ENCODE measurements at places on chromosomes 16 and 17.

GRCh38 chr17:81513372-81513752, 763 bp upstream of the ACTG1 start:
- H3K4me3 ChIP-seq: peak overlapping the region; percentile 56
- peak overlapping the region; percentile 89 for H3K27ac ChIP-seq
- H3K4me1 ChIP-seq: peaks cover 25% of the 10 kb centered on the region
- no peaks in the 10 kb centered on the region for H3K27me3 ChIP-seq
- H3K36me3 ChIP-seq: peaks cover 34% of the 10 kb centered on the region
- DNase-seq: no peak

DNA sequence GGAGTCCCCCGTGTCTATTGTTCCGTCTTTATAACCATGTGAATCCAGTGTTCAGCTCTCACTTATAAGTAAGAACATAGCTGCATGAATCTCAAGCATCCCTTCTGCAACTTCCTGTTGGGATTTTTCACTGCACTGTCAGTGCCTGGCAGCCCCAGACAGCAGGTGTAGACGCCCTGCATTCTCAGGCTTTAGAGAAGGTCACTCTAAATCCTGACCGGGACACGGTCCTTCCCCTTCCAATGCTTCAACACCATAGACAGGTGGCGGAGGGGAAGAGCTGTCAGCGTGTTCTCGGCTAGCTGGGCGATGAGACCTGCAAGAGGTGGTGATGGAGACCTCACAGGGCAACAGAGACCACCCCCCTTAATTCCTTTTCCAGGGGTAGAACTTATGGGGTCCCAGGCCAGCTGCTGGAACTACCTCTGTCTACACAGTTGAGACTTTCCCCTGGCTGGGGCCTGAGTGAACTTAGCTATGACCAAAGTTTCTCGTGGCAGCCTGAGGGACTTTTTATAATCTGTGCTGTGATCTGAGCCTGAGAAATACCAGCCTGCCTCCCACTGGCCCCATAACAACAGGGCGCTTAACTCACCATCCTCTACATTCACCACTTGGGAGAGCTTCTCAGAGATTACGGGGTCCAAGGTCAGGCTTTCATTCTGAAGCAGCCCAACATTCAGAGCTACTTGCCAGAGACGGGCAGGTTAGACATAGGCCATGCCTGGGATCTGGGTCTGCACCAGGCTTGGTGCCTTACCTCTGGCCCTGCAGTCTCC, 143.2 kb upstream of the TNRC6C start:
- H3K36me3 ChIP-seq: no peaks in the 10 kb centered on the region
- peaks cover 3% of the 10 kb centered on the region for H3K4me1 ChIP-seq
- H3K27me3 ChIP-seq: no peaks in the 10 kb centered on the region
- DNase-seq: no peak

GRCh38 chr16:85991856-85992255, 92.9 kb downstream of the IRF8 start:
- no peak overlapping the region for H3K27ac ChIP-seq
- H3K36me3 ChIP-seq: no peaks in the 10 kb centered on the region
- no peak for DNase-seq
- H3K4me3 ChIP-seq: no peak overlapping the region

GRCh38 chr17:42704837-42705494, 22.6 kb downstream of the CNTNAP1 start:
- H3K36me3 ChIP-seq: peaks cover 24% of the 10 kb centered on the region
- no peaks in the 10 kb centered on the region for H3K4me1 ChIP-seq
- no peak overlapping the region for H3K4me3 ChIP-seq
- no peak overlapping the region for H3K27ac ChIP-seq
- H3K27me3 ChIP-seq: no peaks in the 10 kb centered on the region

DNA sequence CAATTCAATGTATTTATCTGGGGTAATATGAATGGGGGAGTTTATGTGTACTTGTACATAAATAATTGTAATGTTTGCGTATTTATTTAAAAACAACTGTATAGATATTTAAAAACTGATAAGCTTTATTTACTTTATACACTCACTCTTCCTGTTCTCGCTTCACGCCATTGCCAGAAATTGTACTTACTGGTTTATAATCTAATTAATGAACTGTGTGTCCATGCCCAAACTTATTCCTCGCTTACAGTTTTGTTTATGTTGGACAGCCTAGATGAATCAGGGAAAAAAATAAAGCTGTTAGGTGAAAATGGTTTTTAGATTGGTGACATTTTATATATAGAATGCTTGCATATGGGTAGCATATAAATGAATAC, 30.8 kb downstream of the AATF start:
- no peaks in the 10 kb centered on the region for H3K36me3 ChIP-seq
- no peak overlapping the region for H3K4me3 ChIP-seq
- no peak for DNase-seq

GRCh38 chr16:31676731-31677130, 149.0 kb downstream of the AHSP start:
- no peak overlapping the region for H3K4me3 ChIP-seq
- no peaks in the 10 kb centered on the region for H3K36me3 ChIP-seq
- DNase-seq: no peak
- H3K4me1 ChIP-seq: no peaks in the 10 kb centered on the region
- no peaks in the 10 kb centered on the region for H3K27me3 ChIP-seq

DNA sequence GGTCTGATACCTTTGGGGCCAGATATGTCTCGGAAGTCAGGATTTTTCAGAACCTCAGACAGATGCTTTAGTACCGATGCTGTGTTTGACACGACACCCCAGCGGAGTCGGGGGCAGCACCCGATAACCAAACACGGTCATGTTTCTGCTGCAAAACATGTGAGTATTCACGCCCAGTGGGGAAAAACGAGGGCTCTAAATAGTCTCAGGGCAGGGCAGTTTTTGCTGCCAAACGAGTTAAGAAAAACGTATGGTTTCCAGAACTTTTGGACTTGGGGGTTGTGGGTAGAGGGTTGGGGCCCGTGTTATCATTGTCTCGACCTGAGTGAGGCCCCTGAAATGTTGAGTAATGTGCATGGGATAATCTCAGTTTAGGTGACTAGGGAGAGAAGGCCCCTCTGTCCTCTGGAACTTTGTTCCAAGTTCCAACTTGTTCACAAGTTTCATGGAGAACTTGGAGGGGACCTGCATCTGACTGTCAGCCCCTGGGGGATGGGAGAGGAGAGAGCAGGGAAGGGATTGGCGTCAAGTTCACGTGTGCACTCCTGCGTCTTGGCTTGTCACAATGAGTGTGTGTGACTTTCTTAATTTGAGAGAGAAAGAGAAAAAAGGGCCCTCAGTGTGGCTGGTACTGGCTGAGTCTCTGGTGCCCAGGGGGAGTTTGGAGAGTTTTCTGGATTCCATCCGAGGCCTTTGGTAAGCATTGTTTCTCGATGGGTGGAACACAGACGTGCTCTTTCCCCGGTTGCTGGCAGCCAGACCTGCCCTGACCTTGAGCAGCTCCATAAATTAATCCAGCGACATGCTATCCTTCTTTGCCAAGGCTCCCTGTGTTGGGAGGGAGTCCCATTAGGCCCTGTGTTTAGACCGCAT, 83.9 kb upstream of the CIBAR2 start:
- H3K4me3 ChIP-seq: no peak overlapping the region
- no peaks in the 10 kb centered on the region for H3K36me3 ChIP-seq
- H3K27ac ChIP-seq: no peak overlapping the region
- DNase-seq: no peak
- no peaks in the 10 kb centered on the region for H3K27me3 ChIP-seq

DNA sequence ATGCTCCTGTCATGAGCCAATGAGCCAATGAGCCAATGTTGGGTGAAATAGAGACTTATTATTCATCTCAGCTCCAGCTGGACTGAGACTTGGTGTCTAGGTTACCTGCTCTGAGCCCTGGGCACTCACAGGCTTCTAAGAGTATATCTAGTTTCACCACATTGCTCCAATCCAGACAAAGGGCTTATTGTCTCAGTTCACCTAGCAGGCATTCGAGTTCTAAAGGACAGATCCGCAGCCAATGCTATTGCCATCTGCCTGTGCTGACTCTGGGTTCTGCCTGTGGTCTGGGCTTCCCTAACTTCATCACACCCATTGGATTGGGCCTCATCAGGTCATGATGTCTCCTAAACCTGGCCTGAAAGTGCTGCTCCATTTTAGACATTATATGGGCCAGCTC, 66.1 kb upstream of the HS3ST4 start:
- no peak overlapping the region for H3K27ac ChIP-seq
- DNase-seq: no peak
- no peak overlapping the region for H3K4me3 ChIP-seq
- no peaks in the 10 kb centered on the region for H3K36me3 ChIP-seq

GRCh38 chr17:73378974-73379470, 67.2 kb upstream of the CDC42EP4 start:
- H3K4me3 ChIP-seq: no peak overlapping the region
- H3K36me3 ChIP-seq: no peaks in the 10 kb centered on the region
- no peak for DNase-seq
- H3K27ac ChIP-seq: no peak overlapping the region
- H3K27me3 ChIP-seq: no peaks in the 10 kb centered on the region
- H3K4me1 ChIP-seq: no peaks in the 10 kb centered on the region

- H3K27ac ChIP-seq: no peak overlapping the region
- H3K4me3 ChIP-seq: no peak overlapping the region
- no peaks in the 10 kb centered on the region for H3K27me3 ChIP-seq
- no peaks in the 10 kb centered on the region for H3K36me3 ChIP-seq
These were observed 11.4 kb upstream of the NLRC5 start for GRCh38 chr16:56977823-56978430.

GRCh38 chr16:23288209-23288608, 13.9 kb upstream of the SCNN1B start:
- H3K4me1 ChIP-seq: no peaks in the 10 kb centered on the region
- no peak overlapping the region for H3K27ac ChIP-seq
- H3K4me3 ChIP-seq: no peak overlapping the region
- H3K27me3 ChIP-seq: no peaks in the 10 kb centered on the region
